ENCODE measurements at places on chromosomes 5 and 9.

DNA sequence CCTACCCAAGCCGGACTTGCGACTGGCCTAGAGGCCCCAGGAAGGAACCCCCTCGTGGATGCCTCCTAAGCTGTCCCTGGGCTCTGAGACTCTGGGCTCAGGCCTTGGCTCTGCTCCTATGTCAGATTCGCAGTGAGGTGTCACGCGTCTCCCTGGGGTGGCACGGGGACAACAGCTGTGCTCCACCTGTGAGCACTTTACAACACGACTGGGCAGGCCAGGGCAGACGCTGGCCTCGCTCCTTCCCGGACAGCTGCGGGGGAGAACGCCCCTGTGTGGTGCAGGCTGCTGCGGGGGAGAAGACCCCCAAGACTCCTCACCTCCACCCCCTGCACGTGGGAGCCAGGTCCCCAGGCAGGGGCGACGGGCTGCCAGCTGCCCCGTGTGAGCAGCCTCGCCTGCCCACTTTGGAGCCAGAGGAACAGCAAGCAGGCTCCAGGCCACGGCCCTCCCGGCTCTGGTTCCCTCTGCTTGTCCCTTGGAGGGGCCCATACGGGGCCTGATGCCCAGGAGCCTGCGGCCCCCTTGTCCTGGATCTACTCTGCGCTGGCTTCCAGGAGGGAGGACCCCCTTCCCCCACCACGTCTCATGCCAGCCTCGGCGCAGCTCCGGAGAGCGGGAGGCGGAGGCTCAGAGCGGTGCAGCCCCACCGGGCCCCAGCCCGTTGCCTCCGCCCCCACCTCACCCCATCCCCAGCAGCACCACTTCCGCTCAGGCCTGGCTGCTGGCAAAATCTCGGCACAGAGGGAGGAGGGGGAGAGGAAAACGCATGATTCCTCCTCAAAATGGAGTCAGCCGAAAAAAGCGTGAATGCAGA, 36.0 kb downstream of the SARDH start:
- DNase-seq, result peak; percentile 69

- DNase-seq, result peak; percentile 77
Measured at GRCh38 chr5:169631360-169631759, 5.7 kb upstream of the DOCK2 start.

DNA sequence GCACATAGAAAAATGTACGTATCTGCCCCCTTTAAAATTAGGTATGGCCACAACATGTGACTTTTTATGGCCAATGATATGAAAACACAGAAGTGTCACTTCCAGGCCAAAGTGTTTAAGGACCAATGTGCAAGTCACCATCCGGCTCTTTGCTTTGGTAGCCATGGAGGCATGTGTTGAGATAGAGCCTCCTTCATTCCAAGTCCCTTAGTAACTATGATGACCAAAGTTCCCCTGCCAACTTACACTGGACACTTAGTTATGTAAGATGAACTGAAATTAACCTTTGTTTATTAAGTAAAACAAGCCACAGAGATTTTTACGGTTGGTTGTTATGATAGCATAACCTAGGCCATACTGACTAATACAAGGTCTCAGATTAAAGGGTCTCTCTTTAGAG, 51.0 kb downstream of the FBN2 start:
- no peak for DNase-seq

DNA sequence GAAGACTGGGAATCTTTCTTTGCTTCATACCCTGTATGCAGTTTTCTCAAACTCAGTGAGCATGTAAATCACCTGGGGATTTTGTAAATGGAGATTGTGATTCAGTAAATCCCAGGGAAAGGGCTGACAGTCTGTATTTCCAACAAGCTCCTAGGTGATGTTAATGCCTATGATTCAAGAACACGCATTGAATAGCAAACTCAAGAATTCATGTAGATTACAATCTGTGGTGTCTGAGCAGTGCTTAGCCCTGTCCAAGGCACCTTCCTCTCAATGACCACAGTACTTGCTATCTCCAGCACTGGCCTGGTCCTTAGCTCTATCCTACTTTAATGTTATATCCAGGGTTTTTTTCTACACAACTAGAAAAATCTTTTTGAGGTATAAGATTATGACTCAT, 721.4 kb upstream of the MEF2C start:
- DNase-seq, result peak; percentile 17

DNA sequence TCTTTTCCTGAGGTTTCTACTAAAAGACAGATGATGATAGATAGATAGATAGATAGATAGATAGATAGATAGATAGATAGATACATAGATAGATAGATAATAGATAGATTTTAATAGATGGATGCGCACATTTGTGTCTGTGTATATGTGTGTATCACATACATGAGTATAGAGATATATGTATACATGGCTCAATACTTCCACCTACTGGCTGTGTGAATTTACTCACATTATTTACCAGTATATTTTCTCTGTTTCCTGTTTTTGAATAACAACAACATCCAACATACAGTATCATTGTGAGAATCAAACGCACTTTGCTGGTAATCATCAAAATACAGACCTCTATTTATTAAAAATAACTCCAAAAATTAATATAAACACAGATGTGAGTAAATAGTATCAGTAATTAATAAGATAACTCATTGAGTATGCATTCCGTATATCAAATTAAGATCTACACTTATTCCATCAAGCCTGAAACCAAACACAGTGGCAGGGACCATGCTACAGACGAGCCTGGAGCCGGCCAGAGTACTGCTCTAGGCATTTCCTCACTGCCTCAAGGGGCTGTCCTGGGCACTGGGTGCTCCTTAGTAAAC, 338.0 kb downstream of the SEMA5A start:
- peak; percentile 58 for DNase-seq

- no peak for DNase-seq
Measured at GRCh38 chr5:65132386-65132785, 349.3 kb downstream of the ADAMTS6 start.

DNA sequence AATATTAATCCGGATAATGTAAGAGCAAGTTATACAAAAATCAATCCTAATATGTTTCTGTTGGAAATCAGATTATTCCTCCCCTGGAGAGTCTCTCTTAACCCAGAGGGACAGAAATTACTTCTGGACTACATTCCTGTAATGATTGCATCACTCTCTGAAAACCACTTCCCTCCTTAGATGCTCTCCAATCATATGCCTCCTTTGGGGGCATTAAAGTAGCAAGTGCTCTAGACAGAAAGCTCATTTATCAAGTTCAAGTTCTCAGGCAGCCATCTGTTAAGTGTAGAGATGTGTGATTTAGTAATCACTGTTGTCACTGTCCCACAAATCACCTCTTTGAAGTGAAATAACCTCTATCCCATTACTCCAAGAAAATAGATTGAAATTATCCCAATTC, 247.1 kb downstream of the SLCO4C1 start:
- DNase-seq, result peak; percentile 8

GRCh38 chr5:145433077-145433476, 402.1 kb downstream of the PRELID2 start:
- DNase-seq, result no peak

GRCh38 chr5:147348451-147348850, 113.6 kb downstream of the STK32A start:
- no peak for DNase-seq

DNA sequence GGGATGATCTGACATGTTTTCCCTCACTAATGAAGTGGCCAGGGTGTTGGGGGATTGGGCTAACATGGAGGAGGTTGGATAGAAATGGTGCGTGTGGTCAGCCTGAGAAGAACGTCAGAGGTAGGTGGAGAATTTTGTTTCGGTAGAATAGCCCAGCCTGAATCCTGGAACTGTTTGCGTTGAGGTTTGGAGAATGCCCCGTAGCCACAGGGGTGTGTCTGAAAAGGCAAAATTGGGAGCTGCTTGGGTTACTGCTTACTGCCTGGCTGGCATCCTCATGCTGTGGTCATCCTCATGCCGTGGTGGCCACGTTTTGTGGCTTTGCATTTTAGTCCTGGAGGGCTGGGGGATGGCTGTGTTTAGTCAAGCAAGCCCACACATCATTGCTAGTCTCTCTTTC, 236.9 kb downstream of the GOLPH3 start:
- DNase-seq, result no peak

- no peak for DNase-seq
Measured at GRCh38 chr5:157306692-157307471, 41.0 kb downstream of the CYFIP2 start.

- DNase-seq, result no peak
Measured at GRCh38 chr9:116247284-116247683, 93.7 kb downstream of the PAPPA start.

- no peak for DNase-seq
Measured at GRCh38 chr9:127050152-127050551, 72.3 kb downstream of the ANGPTL2 start.

GRCh38 chr9:124164811-124165210, 92.9 kb upstream of the NEK6 start:
- no peak for DNase-seq

DNA sequence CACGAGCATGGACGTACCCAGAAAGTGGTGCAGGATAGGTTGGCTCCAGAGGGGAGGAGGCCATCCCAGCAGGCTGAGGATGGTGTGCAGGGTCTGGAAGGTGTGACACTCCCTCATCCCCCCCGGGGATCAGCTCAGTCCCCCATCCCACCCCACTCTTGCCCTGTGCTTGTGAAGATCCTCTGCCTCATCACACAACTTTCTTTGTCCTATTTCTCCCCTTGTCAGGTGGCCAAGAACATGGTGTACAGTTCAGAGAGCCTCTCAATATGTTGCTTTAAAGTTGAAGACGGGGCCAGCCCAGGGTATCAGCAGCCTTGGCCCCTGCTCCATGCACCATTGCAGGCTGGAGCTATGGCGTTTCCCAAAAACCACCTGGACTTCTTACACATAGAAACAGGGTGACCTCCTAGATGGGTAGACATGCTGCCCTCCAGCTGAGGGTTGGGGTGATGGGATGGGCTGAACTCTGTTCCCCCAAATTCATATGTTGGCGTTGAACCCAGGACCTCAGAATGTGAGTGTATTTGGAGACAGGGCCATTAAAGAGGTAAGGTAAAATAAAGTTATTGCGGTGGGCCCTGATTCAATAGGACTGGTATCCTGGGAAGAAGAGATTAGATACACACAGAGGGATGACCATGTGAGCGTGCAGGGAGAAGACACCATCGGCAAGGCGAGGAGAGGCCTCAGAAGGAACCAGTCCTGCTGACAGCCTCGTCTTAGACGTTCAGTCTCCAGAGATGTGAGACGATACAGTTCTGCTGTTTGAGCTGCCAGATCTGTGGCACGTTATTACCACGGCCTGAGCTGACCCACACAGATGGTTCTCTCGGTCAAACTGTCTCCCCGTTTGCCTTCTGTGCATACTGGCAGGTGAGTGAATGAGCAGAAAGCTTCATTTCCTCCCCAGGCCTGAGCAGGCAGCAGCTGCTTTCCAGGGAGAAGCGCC, 272.5 kb downstream of the GADD45G start:
- no peak for DNase-seq

GRCh38 chr5:178469975-178470759, 120.0 kb downstream of the COL23A1 start:
- DNase-seq, result no peak

Data from fibroblast of upper back skin (primary cell).